ENCODE measurements at places on chromosomes 4 and X. TPM values are rescaled to one million over a fixed set of nuclear protein-coding genes. Genes with fewer than 3 reads are reported as not detected.
A peak's percentile ranks its signal among the peaks of the same experiment; 100 is the strongest.

GRCh38 chr4:108889696-108890483, 127.0 kb upstream of the ETNPPL start:
- no peaks in the 10 kb centered on the region for H3K27me3 ChIP-seq
- H3K36me3 ChIP-seq: no peaks in the 10 kb centered on the region
- H3K4me3 ChIP-seq: no peak overlapping the region
- DNase-seq: peak; percentile 39
- H3K27ac ChIP-seq: peak overlapping the region; percentile 57

DNA sequence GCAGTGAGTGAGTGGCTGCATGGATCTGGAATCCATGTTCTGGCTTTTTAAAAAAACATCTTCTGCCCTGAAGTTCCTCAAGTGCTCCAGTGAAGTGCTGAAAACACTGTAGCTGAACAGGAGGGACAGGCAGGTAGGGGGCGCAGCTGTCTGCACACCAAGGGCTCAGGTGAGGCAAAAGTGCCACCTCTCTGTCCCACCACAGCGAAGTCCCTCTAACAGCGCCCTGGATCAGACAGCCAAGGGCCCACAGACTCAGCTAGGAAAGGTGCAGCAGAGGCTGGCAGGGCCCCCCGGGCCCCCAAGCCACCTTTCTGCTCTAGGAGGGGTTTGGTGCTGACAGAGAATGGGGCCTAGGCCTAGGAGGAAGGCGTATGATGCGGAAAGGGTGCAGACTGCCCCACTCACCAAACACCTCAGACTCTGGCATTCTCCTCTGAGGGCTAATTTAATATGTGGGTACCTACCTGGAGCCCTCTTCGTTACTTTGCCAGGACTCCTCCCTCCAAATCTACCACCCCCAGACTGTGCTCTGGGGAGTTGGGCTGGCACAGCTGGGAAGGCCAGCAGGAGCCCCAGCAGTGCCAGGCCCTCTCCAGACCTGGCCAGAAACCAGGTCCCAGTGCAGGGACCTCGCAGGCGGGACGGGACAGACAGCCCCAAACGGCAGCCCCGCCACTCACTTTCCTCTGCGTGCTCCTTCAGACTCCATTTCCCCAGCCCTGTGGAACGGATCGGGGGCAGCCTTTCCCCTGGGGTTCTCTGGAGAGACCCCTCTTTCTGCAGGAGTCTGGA, 73.7 kb downstream of the ENPP6 start:
- no peaks in the 10 kb centered on the region for H3K27me3 ChIP-seq
- no peak overlapping the region for H3K27ac ChIP-seq
- no peaks in the 10 kb centered on the region for H3K36me3 ChIP-seq
- H3K4me3 ChIP-seq: no peak overlapping the region
- H3K4me1 ChIP-seq: no peaks in the 10 kb centered on the region

GRCh38 chr4:26837993-26838842, 22.4 kb upstream of the STIM2 start:
- DNase-seq: peak; percentile 64
- peak overlapping the region; percentile 21 for H3K4me3 ChIP-seq
- H3K36me3 ChIP-seq: peaks cover 2% of the 10 kb centered on the region

GRCh38 chrX:111519215-111519614, 7.8 kb downstream of the SERTM2 start:
- H3K27me3 ChIP-seq: no peaks in the 10 kb centered on the region
- H3K4me3 ChIP-seq: no peak overlapping the region
- H3K27ac ChIP-seq: no peak overlapping the region
- no peaks in the 10 kb centered on the region for H3K4me1 ChIP-seq
- H3K36me3 ChIP-seq: no peaks in the 10 kb centered on the region
- peak; percentile 12 for DNase-seq

WDFY3 gene
- 33.3 TPM for polyA plus RNA-seq

DNA sequence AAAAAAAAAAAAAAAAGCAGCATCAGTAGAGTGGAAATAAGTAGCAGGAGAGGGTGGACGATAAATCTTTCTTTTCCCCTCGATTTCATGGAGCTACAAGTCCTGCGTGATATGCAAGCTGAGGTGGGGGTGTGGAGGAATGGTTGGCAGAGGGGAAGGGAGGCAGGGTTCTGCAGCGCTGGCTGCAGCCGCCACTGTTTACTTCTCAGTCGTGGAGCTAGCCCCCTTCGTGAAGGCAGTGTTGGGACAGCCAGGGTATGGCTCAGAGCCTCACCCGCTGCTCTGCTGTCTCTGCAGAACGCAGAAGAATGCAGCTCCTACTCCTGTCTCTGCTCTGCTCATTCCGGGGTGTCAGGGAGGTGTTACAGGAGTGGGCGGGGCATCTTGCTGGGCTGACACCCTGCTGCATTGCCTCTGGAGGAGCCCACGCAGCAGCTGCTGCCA, 140.6 kb downstream of the GPM6A start:
- H3K27ac ChIP-seq: no peak overlapping the region
- no peaks in the 10 kb centered on the region for H3K27me3 ChIP-seq
- H3K36me3 ChIP-seq: no peaks in the 10 kb centered on the region
- no peaks in the 10 kb centered on the region for H3K4me1 ChIP-seq

- no peaks in the 10 kb centered on the region for H3K27me3 ChIP-seq
- H3K4me3 ChIP-seq: no peak overlapping the region
- no peaks in the 10 kb centered on the region for H3K36me3 ChIP-seq
- DNase-seq: no peak
Observed at GRCh38 chrX:106263817-106264216, 95.7 kb downstream of the PWWP3B start.

AWAT2 gene
- polyA plus RNA-seq: not detected

DNA sequence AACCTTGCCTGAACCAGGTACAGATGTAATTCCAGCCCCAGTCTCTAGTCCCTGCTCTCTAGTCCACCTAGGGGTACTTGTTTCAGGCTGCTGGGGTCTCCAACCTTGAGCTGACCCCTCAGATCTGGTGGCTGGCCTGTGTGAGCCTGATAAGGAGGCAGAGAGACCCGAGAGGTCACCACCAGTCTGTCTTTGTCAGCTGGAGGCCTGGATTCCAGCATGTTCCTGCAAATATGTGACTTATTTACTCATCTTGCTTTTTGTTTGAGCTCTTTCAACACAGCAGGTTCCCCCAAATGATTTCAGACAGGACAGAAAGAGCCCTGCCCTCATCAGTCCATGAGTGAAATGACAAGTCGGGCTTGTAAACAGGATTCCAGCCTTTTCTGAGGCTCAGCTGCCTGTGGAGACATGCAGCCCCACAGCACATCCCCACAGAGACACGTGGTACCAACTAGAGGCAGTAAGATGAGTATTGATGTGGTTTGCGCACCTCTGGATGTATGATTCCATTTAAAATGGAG, 37.5 kb upstream of the STK26 start:
- H3K36me3 ChIP-seq: no peaks in the 10 kb centered on the region
- H3K4me1 ChIP-seq: no peaks in the 10 kb centered on the region
- DNase-seq: no peak
- H3K4me3 ChIP-seq: no peak overlapping the region
- H3K27ac ChIP-seq: no peak overlapping the region

Measured in small intestine (tissue), 16 donors.